ENCODE measurements at places on chromosomes 12 and 14. TPM values are rescaled to one million over a fixed set of nuclear protein-coding genes. Genes with fewer than 3 reads are reported as not detected.

The GARIN6 gene
- total RNA-seq = not detected

The MYBPC1 gene
- total RNA-seq = 0.40 TPM

The NDRG2 gene
- total RNA-seq = 54.7 TPM

The SIX6 gene
- not detected for total RNA-seq

The PTCSC3 gene
- total RNA-seq = not detected

The EID3 gene
- total RNA-seq = 0.76 TPM

The YBX3 gene
- 394 TPM for total RNA-seq
